ENCODE measurements at places on chromosomes 16 and 17.
A peak's percentile ranks its signal among the peaks of the same experiment; 100 is the strongest.

DNA sequence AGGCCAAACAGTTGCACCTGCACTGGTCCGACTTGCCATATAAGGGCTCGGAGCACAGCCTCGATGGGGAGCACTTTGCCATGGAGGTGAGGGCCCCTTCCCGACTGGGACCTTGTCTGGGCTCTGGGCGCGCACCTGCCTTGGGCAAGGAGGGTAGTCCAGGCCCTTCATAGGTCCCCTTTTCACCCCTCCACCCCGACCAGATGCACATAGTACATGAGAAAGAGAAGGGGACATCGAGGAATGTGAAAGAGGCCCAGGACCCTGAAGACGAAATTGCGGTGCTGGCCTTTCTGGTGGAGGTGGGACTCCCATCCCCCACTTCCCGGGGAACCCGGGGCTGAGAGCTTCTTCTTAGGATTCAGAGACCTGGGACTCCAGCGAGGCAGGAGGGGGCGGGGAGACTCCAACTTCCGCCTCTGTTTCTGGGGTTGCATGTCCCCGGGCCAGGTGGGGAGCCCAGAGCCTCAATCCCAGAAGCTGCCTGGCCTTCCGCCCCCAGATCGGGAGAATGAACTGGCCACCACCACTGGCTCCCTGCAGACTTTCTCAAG, 7.8 kb downstream of the CA4 start:
- no peak for DNase-seq

DNA sequence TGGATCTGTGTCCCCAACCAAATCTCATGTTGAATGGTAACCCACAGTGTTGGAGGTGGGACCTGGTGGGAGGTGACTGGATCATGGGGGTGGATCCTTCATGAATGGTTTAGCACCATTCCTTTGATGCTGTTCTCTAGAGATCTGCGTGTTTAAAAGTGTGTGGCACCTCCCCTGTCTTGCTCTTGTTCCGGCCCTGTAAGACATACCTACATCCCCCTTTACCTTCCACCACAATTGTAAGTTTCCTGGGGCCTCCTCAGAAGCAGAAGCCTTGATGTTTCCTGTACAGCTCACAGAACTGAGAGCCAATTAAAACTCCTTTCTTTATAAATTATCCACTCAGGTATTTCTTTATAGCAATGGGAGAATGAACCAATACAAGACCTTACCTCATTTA, 257.7 kb downstream of the XYLT1 start:
- DNase-seq = no peak

- DNase-seq = no peak
Measured at GRCh38 chr17:69450918-69451317, 36.4 kb downstream of the MAP2K6 start.

- peak; percentile 45 for DNase-seq
Measured at GRCh38 chr17:30021708-30022317, 80.4 kb downstream of the EFCAB5 start.

GRCh38 chr16:59597269-59597668, 863.2 kb upstream of the GOT2 start:
- DNase-seq = no peak

DNA sequence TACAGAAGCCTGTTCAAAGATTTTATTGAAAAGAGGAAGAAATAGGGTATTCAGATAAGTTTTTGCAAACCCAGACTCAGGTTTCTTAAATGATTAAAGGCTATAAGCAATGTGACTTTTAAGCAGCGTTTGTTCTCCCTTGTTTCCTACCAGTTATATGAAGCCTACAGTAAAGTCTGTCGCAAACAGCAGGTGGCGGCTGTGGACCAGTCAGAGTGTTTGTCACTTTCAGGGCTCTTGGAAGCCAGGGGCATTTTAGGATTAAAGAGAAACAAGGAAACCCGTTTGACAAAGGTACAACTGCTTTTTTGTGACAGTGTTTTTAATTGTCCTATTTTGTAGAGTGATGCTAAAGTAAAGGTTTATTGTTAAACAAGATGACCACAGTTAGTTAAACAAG, 7.7 kb upstream of the RARA start:
- no peak for DNase-seq

DNA sequence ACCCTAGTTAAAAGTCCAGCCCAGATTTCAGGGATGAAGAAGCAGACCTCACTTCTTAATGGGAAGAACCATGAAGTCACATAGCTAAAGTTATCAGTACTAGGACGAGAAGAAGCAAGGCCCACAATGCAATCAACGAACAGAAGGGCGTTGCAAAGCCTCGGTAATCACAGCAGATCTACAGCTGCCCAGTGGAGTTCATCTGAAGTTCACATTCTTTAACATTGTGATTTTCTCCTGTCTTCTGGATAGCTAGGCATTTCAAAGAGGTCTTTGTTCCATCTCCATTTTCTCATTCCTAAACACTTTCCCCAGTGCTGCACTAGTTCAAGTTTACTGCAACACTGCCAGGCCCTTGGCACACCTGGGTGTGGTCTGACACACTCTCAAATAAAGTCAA, 226.7 kb upstream of the N4BP1 start:
- no peak for DNase-seq

All from GM13976 (cell line).